Hematopoietic multipotent progenitor cell (in vitro differentiated cells): ENCODE measurements at places on chromosomes 3 and 15. TPM values are rescaled to one million over a fixed set of nuclear protein-coding genes. Genes with fewer than 3 reads are reported as not detected.

ALS2CL gene
- 2.4 TPM for total RNA-seq

- DNase-seq: no peak
These were observed 61.8 kb downstream of the GLDN start for GRCh38 chr15:51403072-51403878.

GRCh38 chr3:114320246-114320645 lies 26.4 kb downstream of the TIGIT start:
- no peak for DNase-seq

DNA sequence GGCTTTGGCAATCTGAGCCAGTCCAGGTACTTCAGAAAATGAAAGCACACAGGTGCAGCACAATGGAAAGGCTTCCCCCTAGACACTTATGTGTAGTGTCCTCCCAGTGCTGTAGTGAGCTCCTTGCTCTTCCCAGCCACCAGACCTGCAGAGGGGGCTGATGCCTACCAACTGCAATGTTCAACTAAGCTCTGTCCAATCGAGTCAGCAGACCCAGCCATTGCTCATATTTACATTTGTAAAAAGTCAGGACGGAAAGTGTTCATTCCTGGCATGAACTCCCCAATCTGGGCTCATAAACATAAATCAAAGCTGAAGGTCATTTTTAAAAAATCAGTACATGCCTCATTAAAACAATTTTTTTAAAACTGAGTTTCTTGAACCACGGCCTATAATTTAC lies 73.0 kb downstream of the FOXP1 start:
- no peak for DNase-seq

DNA sequence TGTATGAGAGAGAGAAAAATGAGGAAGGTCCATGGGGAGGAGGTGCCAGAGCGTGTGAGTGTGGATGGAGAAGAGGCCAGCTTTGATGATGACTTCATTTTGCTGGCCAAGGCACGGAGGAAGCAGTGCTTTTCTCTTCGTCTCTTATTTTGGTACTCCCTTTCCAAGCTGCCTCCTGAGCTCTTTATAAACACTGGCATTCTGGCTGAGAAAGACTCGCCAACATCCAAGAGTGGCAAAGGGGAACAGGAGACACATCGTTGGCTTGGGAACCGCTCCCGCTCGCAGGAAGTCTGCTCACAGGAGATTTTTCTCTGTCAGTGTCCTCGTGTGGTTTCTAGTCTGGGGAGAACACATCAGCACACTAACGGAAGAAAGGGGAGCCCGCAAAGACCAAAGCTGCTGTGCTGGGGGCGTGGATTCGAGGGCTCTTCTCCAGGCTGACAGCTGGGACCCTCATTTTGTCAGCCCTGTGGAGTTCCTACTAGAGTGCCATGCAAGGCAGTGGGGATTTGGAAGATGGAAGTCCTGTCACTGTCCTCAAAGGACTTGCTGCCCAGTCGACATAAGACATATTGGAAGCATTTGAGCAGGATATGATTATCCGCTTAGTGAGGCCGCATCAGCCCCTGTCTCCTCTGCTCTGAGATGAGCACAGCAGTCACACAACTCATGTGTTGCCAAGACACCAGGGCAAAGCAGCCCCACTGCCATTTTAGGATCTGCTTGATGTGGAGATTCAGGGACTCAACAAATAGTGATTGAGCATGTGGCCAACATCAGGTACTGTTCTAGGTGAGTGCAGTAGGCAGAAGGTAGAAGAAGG lies 8.0 kb upstream of the SEMA4B start:
- DNase-seq: no peak

DNA sequence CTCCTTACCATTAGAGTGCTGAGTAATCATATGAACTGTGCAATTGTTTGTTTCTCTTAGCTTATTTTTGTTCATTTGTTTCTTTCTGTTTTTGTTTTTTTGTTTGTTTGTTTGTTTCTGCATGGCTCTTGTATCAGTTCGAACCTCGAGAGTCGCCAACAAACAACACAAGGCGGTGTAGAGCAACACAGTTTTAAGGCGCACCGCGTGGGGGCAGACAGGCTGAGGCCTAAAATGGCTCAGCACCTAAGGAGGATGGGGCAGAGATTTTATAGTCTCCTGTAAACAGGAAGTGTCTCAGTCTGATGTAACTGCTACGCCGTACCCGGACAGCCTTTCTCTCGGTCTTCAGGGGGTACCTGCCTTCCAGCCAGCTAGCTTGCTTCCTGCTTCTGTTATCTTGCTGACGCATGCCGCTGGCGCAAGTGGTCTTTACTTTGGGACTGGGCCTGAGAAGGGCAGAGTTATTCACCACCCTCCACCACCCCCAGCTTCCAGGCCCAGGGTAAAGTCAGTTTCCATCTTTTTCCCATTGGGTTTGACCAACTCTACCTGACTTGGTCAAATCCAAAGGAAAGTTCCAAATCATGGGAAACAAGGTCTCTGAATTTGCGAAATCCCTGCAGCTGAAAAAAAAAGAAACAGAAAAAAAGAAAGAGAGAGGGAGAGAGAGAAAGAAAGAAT lies 25.8 kb upstream of the MFGE8 start:
- no peak for DNase-seq

DNA sequence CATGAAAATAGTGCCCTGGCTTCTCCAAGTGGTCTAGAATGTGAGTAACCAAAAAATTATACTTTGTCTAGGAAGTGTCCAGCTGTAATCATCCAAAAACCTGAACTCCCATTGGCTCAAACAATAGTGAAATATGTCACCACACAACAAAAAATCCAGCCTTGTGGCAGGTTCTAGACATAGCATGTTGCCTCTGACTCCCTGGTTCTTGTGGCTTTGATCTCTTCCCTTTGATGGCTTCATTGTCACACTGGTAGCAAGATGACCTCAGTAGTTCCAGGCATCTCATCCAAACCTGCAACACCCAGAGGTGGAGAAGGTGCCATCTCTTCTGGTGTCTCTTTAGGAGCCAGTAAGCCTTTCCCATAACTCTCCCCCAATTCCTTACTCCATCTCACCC lies 74.7 kb downstream of the CMSS1 start:
- no peak for DNase-seq

DNA sequence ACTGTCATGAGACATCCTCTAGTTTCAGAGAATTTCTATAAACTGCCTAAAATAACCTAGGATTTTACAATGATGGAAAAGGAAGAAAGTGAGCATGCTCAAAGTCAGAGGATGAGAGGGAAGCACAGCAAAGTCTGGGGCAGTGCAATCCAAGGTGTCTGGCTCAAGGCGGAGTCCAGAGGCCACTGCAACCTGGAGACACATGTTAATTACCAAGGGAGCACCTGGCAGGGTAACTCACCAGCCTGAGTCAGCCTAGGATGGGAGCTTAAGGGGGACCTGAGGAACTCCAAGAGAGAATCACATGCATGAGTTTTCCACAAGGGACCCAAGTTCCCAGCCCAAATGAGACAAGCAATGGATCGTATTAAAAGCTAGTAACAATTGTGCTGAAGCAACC lies 49.8 kb downstream of the PLD1 start:
- no peak for DNase-seq

CEP63 gene
- 15.9 TPM for total RNA-seq

NMNAT3 gene
- total RNA-seq: 28.8 TPM

GHSR gene
- total RNA-seq: not detected

DNA sequence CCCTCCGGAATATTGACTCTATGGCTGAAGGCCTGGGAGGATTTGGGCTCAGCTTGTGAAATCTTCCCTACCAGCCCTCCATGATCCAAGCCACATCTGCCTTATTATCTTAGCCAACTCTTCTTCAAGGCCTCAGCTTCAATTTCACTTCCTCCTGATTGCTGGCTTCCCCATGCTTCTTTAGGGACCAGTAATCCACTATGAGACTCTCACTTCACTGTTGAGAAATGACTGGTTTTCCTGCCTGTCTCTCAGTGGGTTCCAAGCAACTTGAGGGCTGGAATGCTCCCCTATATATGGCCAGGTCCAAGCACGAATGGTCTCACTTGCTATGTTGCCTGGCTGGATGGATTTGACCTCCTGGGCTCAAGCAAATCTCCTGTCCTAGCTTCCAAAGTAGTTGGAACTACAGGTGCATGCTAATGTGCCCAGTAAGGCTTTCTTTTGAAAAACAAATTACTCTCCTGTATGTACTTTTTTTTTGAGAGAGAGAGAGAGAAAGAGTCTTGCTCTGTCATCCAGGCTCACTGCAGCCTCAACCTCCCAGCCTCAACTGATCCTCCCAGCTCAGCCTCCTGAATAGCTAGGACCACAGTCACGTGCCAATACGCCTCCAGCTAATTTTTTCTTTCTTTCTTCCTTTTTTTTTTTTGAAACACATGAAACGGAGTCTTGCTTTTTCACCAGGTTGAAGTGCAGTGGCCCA lies 7.9 kb upstream of the PIK3CB start:
- DNase-seq: no peak

DNA sequence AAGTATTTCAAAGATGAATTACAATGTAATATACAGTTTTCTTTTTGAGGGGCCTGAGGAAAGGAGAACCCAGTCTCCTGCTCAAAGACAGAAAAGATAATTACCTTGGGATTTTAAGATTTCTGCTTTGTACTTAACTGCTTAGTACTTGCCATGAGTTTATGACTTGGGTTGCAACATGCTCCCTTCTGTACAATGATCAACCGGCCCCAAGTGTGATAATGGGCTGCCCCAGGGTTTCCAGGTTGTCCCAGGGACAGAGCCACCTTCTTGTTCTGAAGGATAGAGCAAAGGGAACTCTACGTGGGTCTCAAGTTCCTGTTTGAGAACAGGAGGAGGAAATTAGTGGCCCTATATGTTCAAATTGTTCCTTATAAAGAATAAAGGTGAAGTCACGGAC lies 104.8 kb downstream of the ABHD5 start:
- DNase-seq: no peak

CP gene
- total RNA-seq: 10.2 TPM

GRCh38 chr15:65790694-65791334 lies 1.3 kb downstream of the DENND4A start:
- DNase-seq: peak; percentile 56

DNA sequence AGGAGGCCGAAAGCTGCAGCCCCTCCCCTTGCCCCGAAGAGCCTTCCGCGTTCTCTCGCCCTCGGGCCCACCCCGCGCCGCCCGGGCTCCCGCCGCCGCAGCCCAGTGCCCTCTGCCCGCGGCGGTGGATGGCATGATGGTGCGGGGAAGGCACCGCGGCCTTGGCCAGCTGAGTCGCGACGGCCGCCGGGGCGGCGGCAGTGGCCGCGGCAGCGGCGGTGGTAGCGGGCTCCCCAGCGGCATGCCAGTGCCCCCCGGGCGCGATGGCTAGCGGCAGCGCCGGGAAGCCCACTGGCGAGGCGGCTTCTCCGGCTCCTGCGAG lies 1.2 kb downstream of the TLNRD1 start:
- DNase-seq: no peak

DNA sequence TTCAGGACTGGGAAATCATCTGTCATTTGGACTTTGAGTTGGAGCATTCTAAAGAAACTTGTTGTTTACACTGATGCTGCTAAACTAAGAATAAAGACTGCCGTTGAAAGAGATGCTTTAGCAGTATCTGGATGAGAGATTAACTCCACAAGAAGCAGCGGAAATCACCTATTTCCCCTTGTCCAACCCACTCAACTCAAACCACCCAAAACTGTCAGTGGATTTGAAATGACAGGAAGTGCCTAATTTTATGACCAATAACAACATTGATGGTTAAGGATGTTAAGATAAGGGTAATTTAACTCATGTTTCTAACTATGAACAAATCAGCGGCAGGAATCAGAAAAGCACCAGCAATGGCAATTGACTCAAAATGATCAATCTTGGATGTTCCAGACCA lies 110.8 kb upstream of the NR2F2 start:
- DNase-seq: no peak

SPG11 gene
- 73.8 TPM for total RNA-seq

- no peak for DNase-seq
These were observed 61.6 kb downstream of the GJD2 start for GRCh38 chr15:34693053-34693744.

DNA sequence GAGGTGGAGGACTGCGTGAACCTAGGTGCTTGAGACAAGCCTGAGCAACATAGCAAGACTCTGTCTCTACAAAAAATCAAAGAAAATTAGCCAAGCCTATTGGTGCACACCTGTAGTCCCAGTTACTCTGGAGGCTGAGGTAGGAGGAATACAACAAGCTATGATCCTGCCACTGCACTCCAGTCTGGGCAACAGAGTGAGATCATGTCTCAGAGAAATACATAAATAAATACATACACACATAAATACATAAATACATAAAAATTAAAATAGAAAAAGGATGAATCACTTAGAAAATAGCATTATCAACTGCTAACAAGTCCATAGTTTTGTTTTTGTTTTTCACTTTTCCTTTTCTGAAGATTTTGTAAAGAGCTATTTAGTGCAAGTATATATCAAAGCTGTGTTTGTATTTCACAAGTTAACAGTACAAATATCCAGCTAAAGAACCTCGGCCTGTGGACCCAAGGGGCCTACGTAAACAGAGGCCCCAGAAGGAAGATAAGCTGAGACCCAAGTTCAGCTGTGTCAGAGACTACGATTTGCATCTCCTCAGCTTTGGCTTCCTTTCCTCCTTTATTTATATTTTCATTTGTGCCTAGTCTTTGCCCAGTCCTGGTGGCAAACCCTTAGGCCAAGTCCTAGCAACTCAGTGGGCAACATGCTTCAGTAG lies 67.1 kb upstream of the ROBO2 start:
- no peak for DNase-seq

IMPG2 gene
- 0.27 TPM for total RNA-seq

- DNase-seq: no peak
These were observed 99.2 kb upstream of the TMC3 start for GRCh38 chr15:81473177-81473576.

DNA sequence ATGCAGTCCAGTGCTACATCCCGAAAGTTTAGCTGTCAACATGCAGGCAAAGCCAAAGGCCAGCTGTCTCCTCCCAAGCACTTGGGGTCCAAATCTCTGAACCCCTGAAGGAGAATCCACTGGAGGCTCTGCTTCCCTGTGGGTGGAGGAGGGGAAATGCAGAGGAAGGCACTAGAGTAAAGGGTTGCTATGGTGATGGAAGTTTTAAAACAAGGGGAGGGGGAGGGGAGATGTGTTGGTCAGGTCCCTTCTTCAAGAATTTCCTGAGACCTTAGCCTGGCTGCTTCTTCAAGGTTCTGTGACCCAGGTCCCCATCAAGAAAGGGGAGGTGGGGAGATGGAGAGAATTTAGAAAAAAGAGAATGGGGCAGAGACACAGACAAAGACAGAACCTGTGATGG lies 2.3 kb downstream of the CAMKV start:
- no peak for DNase-seq

- no peak for DNase-seq
These were observed 20.8 kb downstream of the DPH3 start for GRCh38 chr3:16243706-16244490.

- no peak for DNase-seq
These were observed 33.6 kb upstream of the SEC13 start for GRCh38 chr3:10354361-10355015.

HTR3E gene
- total RNA-seq: not detected

FOXB1 gene
- not detected for total RNA-seq

HDGFL3 gene
- total RNA-seq: 6.2 TPM

- DNase-seq: no peak
These were observed 414.9 kb downstream of the RBMS3 start for GRCh38 chr3:29695643-29696198.

- DNase-seq: no peak
These were observed 2.7 kb downstream of the ZIC1 start for GRCh38 chr3:147411815-147412241.

DNA sequence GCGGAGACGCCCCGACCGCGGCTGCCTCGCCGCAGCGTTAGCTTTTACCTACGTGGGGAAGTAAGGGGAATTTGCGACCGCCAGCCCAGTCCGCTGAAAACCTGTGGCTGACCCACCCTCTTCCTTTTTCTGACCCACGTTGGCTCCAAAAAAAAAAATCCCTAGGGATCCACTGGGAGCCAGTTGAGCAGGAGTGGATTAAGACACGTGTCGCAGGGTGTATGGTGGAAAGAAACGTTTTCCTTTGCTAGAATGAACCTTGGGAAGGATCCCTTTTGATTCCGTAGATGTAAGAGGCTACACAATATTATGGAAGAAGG lies 575 bp upstream of the PCYT1A start:
- DNase-seq: no peak
